ENCODE measurements at places on chromosomes 13 and 19. TPM values are rescaled to one million over a fixed set of nuclear protein-coding genes. Genes with fewer than 3 reads are reported as not detected.

- DNase-seq = no peak
Measured at GRCh38 chr13:40013554-40013953, 358.1 kb downstream of the COG6 start.

- no peak for DNase-seq
Measured at GRCh38 chr13:99500839-99501183, 461 bp upstream of the TM9SF2 start.

GRCh38 chr13:114330086-114330485 is 15.8 kb downstream of the CHAMP1 start:
- DNase-seq = no peak

DNA sequence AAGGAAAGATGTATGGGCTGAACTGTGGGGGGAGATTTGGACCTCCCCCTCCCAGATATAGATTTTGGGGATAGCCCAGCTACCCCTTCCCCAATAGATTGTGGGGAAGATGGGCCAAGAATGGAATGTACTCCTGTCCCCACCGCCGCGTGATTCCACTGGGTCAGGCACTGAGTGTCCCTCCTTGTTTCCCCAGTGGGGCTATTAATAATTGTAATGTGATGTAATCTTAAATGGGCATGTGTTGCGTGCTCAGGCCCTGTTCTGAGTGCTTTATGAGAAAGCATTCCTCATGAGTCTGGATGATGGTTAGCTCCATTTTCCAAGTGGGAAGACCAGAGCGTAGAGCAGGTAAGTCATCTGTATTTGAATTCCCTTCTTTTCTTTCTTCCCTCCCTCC is 1.4 kb downstream of the PSMD8 start:
- DNase-seq = no peak

The TEKTIP1 gene
- total RNA-seq = not detected

The SCGB2B2 gene
- total RNA-seq = not detected

The MYH14 gene
- 22.1 TPM for total RNA-seq

The GNG7 gene
- 3.3 TPM for total RNA-seq
